ENCODE measurements at places on chromosomes 13 and 19.

DNA sequence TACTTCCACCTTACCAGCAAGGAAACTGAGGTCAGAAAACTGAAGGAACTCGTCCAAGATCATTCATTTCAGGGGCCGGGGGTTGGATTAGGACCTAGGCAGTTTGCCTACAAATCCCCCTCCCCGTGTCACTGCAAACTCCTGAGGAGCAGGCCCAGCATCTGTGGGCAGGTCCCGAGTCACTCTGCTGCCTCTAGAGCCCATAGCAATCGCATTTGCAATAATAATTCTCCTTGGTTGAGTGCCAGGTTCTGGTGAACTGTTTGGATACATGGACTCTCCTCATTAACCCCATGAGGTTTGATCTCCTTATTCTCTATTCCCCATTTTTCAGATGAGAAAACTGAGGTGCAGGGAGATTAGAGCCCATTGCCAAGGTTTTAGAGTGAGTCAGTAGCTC is 903 bp downstream of the PIN1 start:
- DNase-seq: no peak

DNA sequence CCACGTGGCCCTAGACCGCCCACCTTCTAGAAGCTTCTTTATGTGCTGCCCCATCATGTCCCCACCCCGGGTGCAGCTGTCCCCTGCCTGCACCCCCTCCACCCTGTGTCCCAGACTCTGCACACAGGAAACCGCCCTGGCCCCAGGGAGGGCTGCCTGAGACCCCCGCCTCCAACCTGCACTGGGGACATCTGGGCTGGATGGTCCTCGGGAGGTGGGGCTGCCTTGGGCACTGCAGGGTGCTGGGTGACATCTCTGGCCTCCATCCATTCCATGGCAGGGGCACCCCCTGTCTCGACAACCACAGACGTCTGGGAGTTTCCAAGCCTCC is 17.8 kb upstream of the ZBTB7A start:
- no peak for DNase-seq

DNA sequence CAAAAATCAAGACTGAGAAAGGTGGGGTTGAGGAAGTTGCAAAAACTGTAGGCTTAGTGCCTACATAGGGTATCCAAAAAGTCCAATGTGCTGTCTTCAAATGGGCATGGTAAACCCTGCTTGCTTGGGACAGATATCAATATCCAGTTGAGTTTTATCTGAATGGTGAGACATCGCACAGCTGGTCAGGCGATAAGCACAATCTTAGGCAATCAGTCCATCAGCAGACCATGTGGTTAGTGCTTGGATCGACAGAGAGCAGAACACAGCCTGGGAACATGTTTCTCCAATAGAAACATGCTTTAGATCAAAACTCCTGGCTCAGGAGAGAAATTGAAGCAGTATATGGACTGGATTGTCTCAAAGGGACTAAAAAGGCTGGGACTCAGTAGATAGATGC is 151.3 kb upstream of the IPO5 start:
- DNase-seq: no peak

GRCh38 chr13:39836038-39836437 is 180.6 kb downstream of the COG6 start:
- DNase-seq: no peak

DNA sequence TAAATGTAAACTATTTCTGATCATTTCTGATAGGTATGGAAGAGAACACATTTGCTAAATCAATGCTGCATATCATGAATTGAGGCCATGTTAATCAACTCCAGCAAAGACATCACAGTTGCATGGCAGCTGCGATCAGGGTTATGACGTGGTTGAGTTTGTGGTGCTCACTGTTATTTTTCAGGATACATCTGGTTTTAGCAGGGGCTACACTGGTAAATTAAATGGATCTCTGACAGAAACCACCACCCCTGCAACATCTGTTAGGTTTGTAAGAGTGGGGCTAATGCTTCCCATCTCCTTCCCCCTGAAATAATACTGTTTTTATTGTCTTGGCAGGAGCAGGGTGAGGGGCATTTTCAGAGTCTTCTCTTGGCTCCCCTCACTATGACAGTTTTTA is 444.4 kb upstream of the ZNF507 start:
- no peak for DNase-seq

- no peak for DNase-seq
Observed at GRCh38 chr19:33780251-33780650, 16.4 kb upstream of the KCTD15 start.

GRCh38 chr13:32409561-32410421 is 18.1 kb downstream of the N4BP2L1 start:
- no peak for DNase-seq

DNA sequence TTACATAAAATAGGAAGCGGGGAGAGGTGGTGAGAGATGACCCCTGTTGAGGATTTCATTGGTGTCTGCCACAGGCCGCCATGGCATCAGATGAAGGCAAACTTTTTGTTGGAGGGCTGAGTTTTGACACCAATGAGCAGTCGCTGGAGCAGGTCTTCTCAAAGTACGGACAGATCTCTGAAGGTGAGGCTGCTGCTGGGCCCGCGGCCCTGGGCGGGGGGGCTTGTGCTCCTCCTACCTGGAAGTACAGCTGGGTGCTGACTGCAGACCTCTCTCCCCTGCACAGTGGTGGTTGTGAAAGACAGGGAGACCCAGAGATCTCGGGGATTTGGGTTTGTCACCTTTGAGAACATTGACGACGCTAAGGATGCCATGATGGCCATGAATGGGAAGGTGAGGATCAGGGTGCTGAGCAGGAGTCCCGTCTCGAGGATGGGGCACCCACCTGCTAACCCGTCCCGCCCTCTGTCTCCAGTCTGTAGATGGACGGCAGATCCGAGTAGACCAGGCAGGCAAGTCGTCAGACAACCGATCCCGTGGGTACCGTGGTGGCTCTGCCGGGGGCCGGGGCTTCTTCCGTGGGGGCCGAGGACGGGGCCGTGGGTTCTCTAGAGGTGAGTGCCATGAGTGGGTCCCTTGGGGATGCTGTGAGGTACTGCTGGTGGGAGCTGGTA is 1.9 kb downstream of the CIRBP start:
- DNase-seq: no peak

DNA sequence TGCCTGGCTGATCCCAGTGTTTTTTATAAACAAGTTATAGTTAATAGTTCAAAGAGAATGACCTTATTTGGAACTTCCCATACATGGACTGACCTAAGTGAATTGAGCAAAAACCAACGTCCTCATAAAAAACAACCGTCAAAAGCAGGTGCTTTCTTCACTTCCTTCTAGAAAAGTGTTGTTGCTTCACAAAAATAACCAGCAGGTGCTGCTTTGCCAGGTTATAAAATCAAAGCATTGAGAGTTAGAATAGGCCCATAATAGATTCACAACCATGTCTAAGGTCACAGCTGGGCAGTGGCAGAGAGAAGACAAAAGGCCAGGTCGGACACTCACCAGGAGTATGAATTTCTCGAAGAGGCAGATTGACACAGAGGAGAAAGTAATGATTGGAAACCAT is 9.5 kb downstream of the RUBCNL start:
- no peak for DNase-seq

DNA sequence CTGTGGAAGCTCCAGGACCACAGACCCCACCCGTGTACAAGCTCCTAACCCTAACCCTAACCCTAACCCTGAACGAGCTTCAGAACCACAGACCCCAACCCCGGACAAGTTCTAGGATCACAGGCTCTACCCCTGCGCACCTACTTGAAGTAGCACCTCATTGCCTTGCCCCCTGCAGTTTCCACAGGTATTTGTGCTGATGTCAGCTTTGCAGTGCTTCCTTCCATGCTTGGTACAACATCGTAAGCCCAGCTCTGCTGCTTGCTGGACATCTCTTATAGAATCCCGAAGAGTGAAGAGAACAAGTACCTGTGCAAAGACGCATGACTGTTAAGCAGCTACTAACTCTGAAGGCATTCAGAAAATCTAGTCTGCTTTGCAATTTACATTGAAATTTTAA is 20.7 kb upstream of the CDC16 start:
- no peak for DNase-seq

DNA sequence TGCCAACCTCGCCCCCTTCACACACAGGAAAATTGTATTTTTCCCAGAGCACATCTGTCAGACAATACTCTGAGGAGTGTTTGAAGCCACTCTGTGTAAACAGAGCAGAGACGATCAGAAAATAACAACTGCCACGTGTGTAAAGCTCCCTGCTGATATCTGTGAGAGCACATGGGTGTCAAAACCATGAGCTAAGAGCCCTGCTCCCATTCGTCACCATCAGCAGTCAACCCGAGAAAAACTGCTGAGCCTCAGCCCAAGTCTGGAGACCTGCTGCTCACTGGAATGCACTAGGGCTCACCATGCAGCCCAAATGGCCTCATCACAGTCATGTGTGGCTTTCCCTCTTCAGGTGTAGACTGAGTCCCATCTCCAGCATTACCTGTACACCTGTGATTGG is 304.1 kb downstream of the FGF14 start:
- no peak for DNase-seq

GRCh38 chr13:33194820-33195692 is 90.5 kb downstream of the STARD13 start:
- DNase-seq: no peak

GRCh38 chr13:30037766-30038165 is 187.3 kb upstream of the UBL3 start:
- no peak for DNase-seq

- no peak for DNase-seq
Observed at GRCh38 chr19:51821456-51821855, 26.5 kb downstream of the FPR3 start.

DNA sequence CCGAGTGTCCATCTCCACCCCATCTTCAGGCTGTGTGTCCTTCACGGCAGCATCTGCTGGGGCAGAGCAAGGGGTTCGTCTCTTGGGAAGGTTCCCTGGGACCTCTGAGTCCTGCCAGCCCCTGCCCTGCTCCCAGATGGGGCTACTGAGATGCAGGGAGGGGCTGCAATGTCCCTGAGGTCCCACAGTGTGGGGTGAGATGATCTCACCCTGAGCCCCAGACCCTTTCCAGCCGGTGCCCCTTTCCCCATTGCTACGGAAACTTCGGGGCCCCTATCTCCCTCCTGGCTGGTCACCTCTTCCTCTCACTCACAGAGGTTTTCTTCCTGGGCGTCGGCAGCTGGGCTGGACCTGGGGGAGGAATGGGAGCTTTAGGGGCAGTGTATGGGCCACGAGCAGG is 5.0 kb downstream of the LILRB2 start:
- no peak for DNase-seq

- DNase-seq: no peak
Observed at GRCh38 chr19:15136234-15136954, 29.2 kb downstream of the SYDE1 start.

All from activated T-cell treated with anti-CD3 and anti-CD28 coated beads, Interleukin-2, amount 50 U/mL, for 48 hours (primary cell).